ENCODE measurements at places on chromosomes 1 and 21.

GRCh38 chr1:16628361-16629111, 15.2 kb upstream of the NBPF1 start:
- peak; percentile 31 for DNase-seq

DNA sequence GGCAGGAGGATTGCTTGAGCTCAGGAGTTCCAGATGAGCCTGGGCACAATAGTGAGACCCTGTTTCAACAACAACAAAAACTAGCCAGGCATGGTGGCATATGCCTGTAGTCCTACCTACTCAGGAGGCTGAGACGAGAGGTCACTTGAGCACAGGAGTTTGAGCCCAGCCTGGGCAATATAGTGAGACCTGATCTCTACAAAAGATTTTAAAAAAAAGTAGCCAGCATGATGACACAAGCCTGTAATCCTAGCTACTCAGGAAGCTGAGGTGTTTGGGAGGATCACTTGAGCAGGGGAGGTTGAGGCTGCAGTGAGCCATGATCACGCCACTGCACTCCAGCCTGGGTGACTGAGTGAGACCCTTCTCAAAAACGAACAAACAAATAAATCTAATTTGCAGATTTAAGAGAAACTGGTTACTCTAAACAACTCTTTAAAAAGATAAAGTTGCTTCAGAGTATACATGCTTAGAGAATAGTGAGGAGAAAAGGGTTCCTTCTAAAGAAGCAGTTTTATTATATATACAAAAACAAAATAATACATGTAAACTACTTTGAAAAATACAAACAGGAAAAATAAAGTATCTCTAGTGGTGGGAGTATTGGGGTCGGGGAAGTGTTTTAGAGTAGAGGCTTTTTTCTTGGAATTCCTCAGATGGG, 88.4 kb downstream of the ADCY10 start:
- no peak for DNase-seq

GRCh38 chr21:18493422-18493821, 89.8 kb upstream of the TMPRSS15 start:
- DNase-seq, result no peak

DNA sequence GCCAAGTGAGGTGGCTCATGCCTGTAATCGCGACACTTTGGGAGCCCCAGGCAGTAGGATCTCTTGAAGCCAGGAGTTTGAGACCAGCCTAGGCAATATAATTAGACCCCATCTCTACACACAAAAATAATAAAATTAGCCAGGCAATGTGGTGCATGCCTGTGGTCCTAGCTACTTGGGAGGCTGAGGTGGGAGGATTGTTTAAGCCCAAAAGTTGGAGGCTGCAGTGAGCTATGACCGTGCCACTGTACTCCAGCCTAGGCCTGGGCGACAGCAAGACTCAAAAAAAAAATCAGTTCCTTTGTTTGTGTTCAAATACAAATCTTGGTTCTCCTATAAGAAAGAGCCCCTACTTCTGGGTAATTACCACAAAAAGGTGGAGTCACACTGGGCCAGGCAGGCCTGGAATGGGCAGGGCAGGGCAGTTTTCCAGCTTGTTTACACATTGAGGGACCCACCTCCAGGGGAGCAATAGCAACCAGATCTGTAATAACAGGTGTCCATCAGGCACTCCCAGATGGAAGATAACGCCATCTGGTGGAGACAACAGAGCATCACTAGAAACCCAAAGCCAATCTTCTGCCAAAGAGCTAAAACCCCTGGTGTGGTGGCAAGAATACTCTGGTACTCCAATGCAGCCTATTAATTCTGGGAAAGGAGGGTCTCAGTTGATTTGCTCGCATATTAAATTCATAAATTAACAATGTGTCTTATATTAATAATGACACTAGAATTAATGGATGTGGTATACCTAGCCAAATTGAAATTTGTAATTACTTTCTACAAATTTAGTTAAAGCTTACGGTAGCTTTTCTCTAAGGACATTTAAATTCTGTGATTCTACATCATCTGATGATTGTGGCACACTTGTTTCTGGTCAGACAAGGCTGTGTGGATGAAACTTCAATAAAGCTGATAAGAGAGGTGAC, 13.2 kb downstream of the PPP1R15B start:
- DNase-seq, result no peak

- DNase-seq, result no peak
These were observed 8.0 kb downstream of the SLC6A17 start for GRCh38 chr1:110158261-110158660.

DNA sequence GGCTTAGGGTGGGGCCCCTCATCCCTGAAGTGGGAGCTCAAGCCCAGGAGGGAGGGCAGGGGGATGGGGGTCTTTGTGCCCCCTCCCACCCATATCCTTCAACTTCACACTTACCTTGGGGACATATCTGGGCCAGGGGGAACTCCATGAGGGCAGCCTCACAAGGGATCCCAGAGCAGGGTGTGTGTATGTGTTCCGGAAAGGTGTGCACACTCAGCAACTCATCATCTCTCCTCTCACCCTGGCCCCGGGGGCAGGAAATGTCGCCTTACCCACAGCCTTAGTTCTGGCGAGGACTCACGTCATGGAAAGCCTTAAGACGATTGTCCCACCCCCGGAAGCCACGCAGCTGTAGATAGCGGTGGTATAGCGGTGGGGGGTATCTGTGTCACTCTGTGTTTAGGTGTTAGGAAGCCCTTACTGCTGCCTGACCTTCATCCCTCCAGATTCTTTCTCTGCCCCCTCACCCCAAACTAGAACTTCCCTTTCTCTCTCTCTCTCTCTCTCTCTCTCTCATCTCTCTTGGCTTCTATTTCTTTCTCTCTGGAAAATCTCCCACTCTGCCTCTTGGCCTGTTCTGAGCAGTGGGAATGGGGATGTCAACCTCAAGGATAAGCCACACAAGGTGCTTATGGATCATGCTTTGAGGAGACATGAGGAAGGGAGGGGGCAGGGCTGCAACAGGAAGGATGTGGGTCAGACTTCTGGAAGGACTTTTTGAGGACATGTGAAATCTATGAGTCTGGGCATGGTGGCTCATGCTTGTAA, at the start of gene SH2D2A:
Gene SH2D2A (minus strand): TSS at position 288 of the 768 bp plus-strand sequence. CDS start 140 bp downstream, at position 148.
- DNase-seq, result peak; percentile 60

- DNase-seq, result no peak
These were observed 62.3 kb downstream of the GFI1 start for GRCh38 chr1:92424381-92424780.

- no peak for DNase-seq
These were observed 862 bp upstream of the SGIP1 start for GRCh38 chr1:66532798-66533783.

DNA sequence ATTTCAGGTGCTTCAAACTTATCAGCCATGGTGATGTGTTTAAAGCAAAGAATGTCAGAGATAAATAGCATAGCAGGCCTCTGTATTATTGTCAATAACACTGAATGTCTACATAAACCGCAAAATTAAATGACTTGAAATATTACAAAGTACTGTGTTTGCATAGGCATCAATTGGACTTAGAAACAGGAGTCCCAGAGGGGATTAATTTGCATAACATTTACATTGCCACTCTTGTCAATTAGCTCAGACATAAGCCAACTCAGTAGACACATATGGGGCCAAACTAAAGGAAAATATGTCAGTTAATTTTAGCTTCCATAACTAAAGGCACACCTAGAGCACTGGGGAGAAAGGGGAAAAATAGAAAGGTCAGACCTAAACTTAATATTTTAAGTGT, 814.5 kb upstream of the NEGR1 start:
- no peak for DNase-seq

Data from upper lobe of left lung (tissue), 6 donors.